ENCODE measurements at places on chromosomes 1 and 21. TPM values are rescaled to one million over a fixed set of nuclear protein-coding genes. Genes with fewer than 3 reads are reported as not detected.
A peak's percentile ranks its signal among the peaks of the same experiment; 100 is the strongest.

DNA sequence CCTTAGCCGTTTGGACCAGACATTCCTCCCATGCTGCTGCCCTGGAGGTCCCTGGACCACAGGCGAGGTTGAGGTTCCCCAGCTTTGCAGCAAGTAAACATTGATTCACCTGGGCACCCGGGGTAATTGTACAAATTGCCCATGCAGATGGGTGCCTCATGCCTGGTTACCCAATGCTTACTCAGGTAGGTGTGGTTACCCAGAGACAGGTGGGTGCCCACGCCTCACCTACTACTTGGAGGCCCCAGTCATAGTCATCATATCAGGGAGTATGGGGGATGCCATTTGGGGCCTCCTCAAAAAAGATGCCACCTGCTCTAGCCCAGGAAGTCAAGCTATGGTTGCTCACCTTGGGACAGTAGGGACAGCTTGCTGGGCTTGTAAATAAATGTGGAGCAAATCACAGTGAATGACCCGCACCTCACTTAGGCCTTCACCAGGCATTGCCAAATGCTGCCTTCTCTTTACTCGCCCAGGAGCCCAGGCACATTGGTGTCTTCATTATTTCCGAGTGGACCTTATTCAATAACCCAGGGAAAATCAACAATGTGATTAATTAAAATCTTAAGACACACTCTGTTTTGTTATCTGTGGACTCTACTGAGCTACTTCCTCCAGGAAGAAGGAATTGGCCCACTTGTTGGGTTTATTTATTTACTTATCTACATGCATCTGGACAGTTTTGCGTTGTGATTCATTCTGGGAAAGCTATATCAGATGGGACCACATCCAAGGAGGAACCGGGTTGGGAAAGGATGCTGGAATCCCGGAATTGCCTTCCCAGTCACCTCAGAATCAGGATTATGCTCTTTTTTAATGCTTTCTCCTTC, 35.6 kb upstream of the GRHL3 start:
- peak; percentile 96 for DNase-seq
- peaks cover 31% of the 10 kb centered on the region for H3K4me1 ChIP-seq
- no peaks in the 10 kb centered on the region for H3K36me3 ChIP-seq
- peak overlapping the region; percentile 86 for H3K27ac ChIP-seq
- H3K27me3 ChIP-seq: no peaks in the 10 kb centered on the region

DNA sequence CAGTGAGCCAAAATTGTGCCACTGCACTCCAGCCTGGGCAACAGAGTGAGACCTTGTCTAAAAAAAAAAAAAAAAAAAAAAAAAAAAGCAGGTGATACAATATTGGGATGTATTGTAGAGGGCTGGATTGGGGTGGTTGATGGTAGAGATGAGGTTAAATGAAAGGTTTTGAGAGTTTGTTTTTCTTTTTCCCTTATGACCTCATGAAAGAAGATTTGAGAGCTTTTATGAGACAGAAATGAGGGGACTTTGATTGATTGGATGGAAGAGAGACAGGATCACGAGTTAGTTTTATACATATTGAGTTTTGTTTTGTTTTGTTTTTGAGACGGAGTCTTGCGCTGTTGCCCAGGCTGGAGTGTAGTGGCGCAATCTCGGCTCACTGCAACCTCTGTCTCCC, 27.1 kb downstream of the OSBPL9 start:
- DNase-seq: no peak
- H3K27me3 ChIP-seq: no peaks in the 10 kb centered on the region
- peak overlapping the region; percentile 59 for H3K4me3 ChIP-seq
- peak overlapping the region; percentile 95 for H3K27ac ChIP-seq

- H3K4me1 ChIP-seq: no peaks in the 10 kb centered on the region
- no peak overlapping the region for H3K27ac ChIP-seq
- no peak overlapping the region for H3K4me3 ChIP-seq
- H3K36me3 ChIP-seq: no peaks in the 10 kb centered on the region
- H3K27me3 ChIP-seq: peaks cover 26% of the 10 kb centered on the region
These were observed 111.2 kb upstream of the PROX1 start for GRCh38 chr1:213876531-213876930.

- peaks cover 8% of the 10 kb centered on the region for H3K27me3 ChIP-seq
- no peak overlapping the region for H3K27ac ChIP-seq
- H3K4me3 ChIP-seq: no peak overlapping the region
- H3K4me1 ChIP-seq: peaks cover 9% of the 10 kb centered on the region
These were observed 11.5 kb upstream of the ZNF362 start for GRCh38 chr1:33244809-33245186.

MAP7D1 gene
- total RNA-seq: 170 TPM

OR2T4 gene
- total RNA-seq: not detected

TMEM79 gene
- total RNA-seq: 8.1 TPM

GRCh38 chr1:228394571-228395394, 11.9 kb downstream of the TRIM11 start:
- no peak overlapping the region for H3K4me3 ChIP-seq
- peak overlapping the region; percentile 75 for H3K27ac ChIP-seq
- no peak for DNase-seq
- H3K4me1 ChIP-seq: peaks cover 17% of the 10 kb centered on the region
- peaks cover 65% of the 10 kb centered on the region for H3K36me3 ChIP-seq
- H3K27me3 ChIP-seq: no peaks in the 10 kb centered on the region

Data from MCF 10A (cell line).